EL (cell line): ENCODE measurements at places on chromosomes 16 and 17.

DNA sequence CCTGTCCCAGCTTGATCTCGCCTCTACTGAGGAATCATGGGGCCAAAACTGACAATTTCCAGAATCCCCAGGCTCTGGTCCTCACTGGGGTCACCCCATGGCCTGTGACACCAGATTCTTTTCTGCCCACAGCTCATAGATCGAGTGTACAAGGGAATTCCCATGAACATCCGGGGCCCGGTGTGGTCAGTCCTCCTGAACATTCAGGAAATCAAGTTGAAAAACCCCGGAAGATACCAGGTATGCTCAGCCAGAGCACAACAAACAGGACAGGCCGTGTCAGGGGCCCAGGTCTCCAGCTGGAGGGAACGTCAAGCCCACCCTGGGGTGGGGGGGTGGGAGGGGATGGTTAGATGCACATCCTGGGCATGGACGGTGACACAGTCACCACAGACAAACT, 17.5 kb downstream of the USP6 start:
- DNase-seq: no peak

GRCh38 chr16:83652943-83653342, 154.8 kb upstream of the HSBP1 start:
- peak; percentile 44 for DNase-seq

- DNase-seq: no peak
Measured at GRCh38 chr17:3032258-3033247, 30.9 kb downstream of the OR1D5 start.

DNA sequence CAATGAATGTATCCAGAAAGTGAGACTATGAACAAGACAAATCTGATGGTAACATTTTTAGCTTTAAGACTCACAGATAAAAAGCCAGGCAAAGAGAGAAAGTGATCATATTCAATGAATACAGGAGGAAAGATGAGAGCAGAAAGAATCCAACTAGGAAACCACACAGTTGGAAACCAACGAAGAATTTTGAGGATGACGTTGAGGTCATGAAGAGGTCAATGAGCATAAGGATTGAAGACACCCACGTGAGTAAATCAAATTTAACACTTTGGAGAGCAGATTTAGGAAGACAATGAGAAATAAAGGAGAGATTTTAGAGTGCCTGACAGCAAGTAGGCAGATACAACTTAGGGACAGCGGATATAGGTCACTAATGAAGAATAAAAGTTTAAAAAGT, 948.1 kb downstream of the KCNJ2 start:
- peak; percentile 33 for DNase-seq

DNA sequence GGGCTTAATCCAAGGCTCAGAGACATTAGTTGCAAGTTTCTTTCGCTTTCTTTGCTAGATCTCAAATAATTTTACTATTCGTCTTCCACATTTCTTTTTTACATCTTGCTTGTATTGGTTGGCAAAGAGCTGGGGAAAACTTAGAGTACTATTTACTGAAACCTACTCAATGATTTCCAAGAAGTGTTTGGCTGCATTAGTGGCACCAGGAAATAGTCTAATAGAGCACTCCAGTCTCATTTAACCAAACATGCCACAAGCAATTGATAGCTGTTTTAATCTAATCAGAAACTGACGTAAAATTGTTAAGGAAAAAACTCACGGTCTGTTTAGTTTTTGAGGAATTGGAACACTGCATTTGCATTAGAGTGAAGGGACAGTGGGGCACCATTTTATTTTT, 29.0 kb downstream of the NUP93 start:
- DNase-seq: no peak

DNA sequence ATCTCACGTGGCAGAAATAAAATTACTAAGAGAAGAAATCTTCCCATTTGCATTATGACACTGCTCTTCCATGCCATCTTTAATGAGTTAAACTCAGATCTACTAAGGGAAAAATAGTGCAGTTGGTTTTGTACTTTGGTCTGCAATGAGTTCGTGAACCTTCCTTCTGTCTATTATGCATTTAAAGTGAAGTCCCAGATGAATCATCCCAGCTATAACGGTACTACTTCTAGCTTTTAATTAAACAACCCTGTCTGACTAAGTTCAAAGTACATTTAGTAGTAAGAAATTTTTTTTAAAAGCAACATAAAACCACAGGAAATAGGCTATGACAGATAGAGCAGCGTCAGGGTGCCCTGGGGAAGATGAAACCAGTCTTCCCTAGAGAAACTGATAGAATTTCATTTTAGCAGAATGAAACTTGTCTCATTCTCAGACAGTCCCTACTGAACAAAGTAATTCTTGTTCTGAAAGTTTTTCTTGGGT, 1.8 kb downstream of the TMIGD1 start:
- peak; percentile 73 for DNase-seq

DNA sequence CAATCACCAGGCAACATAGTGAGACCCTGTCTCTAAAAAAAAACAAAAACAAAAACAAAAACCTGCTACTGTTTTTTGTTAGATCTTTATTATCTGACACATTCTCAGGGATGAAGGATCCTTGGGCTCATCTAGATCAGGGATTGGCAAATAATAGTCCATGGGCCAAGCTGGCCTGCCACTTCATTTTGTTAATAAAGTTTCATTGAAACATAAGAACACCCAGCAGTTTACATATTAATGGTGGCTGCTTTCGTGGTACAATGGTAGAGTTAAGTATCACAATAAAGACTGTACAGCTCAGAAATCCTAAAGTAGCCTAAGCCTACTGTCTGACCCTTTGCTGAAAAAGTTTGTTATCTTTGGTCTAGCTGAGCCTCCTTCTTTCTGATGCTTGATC, 32.9 kb upstream of the CLEC18A start:
- DNase-seq: peak; percentile 6
